Activated T-cell treated with anti-CD3 and anti-CD28 coated beads for 1 hour (primary cell): ENCODE measurements at places on chromosomes 1 and 21.

GRCh38 chr1:87045761-87046304 is 131.4 kb downstream of the HS2ST1 start:
- no peak for DNase-seq

GRCh38 chr1:214360525-214361164 is 79.7 kb downstream of the SMYD2 start:
- DNase-seq, result no peak

GRCh38 chr1:18142471-18142870 is 34.9 kb downstream of the IGSF21 start:
- no peak for DNase-seq

GRCh38 chr1:198620951-198621824 is 17.7 kb upstream of the PTPRC start:
- DNase-seq, result peak; percentile 42

GRCh38 chr1:117674521-117675400 is 68.9 kb downstream of the TENT5C start:
- peak; percentile 36 for DNase-seq
